DND-41 (cell line): ENCODE measurements at places on chromosomes 11 and 22.
A peak's percentile ranks its signal among the peaks of the same experiment; 100 is the strongest.

DNA sequence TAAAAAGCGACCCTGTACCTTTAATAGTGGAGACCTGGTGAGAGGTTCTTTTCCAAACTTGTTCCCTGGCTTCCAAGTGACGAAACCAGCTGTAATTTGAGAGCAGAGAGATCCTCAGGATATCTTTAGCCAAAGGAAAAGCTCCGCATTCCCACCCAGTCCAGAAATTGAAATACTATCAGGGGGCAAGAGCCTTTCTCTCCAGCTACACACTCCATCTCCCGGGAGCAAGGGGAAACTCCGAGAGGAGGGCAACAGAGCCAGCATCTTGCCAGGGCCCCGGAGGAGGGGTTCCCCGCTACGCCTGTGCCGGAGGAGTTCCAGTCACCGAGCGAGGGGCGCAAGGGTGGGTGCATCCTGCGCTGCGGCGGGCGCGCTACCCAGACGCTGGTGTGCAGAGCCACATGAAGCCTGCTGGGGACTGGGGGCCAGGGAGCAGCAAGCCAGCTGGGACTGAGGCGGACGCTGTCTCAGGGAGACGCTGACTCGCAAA lies at the start of gene FIBIN:
FIBIN (plus strand) TSS at position 148 of the 493 bp plus-strand sequence. CDS start 415 bp downstream, outside the sequence.
- no peak within 1 kb of the TSS for H3K27ac ChIP-seq
- DNase-seq, result no peak
- H3K27me3 ChIP-seq, result no peaks in the 10 kb centered on the region
- H3K4me3 ChIP-seq, result no peak within 1 kb of the TSS
- no peaks in the 10 kb centered on the region for H3K36me3 ChIP-seq
- H3K4me1 ChIP-seq, result no peaks in the 10 kb centered on the region

DNA sequence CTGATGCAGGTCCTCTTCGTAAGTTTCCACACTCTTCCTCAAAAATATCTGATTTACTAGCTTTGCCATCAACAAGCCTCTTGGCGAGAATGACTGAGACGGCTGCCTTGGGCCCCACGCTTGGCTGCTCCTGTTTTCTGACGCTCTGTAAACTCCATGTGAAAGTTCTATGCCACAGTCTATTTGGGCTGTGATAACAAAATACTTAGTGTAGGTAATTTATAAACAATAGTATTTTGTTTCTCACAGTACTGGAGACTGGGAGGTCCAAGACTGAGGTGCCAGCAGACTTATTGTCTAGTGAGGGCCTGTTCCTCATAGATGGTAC lies 123.2 kb upstream of the SORL1-AS1 start:
- H3K36me3 ChIP-seq, result peaks cover 91% of the 10 kb centered on the region
- no peaks in the 10 kb centered on the region for H3K27me3 ChIP-seq
- peaks cover 6% of the 10 kb centered on the region for H3K4me1 ChIP-seq
- DNase-seq, result no peak
- no peak overlapping the region for H3K4me3 ChIP-seq
- no peak overlapping the region for H3K27ac ChIP-seq

GRCh38 chr11:114499756-114500155 lies 59.9 kb downstream of the NXPE1 start:
- no peak overlapping the region for H3K4me3 ChIP-seq
- no peaks in the 10 kb centered on the region for H3K4me1 ChIP-seq
- H3K27me3 ChIP-seq, result no peaks in the 10 kb centered on the region
- no peak overlapping the region for H3K27ac ChIP-seq
- H3K36me3 ChIP-seq, result no peaks in the 10 kb centered on the region

DNA sequence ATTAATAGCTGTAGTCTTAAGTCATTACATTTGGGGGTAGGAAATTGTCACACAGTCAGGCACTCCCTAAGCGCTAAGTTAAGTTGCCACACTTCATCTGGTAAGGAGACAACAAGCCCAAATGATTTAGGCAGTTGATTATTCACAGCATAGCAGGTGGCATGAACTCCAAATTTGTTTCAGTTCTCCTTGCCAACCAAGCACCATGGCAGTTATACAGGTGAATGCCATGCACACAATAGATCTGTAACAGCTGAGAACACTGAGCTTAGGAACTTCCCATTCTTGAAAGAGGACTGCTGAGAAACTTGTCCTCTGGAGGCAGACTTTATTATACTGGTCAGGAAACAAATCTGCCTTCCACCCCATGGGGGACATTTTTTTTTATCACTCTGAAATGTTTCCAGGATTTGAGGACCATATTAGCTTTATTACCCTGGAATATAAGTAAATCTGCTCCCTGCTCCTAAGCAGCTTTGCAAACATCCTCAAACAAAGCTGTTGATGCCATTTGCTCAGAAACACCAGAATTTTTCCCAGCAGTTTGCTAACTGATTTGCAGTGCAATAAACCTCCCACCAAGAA lies 5.1 kb upstream of the INTS4 start:
- no peak overlapping the region for H3K27ac ChIP-seq
- no peak for DNase-seq
- no peaks in the 10 kb centered on the region for H3K27me3 ChIP-seq
- H3K4me1 ChIP-seq, result peaks cover 11% of the 10 kb centered on the region

GRCh38 chr22:39941601-39942000 lies 18.6 kb upstream of the TMA7B start:
- peaks cover 28% of the 10 kb centered on the region for H3K36me3 ChIP-seq
- H3K4me3 ChIP-seq, result no peak overlapping the region
- DNase-seq, result no peak
- H3K27ac ChIP-seq, result no peak overlapping the region

DNA sequence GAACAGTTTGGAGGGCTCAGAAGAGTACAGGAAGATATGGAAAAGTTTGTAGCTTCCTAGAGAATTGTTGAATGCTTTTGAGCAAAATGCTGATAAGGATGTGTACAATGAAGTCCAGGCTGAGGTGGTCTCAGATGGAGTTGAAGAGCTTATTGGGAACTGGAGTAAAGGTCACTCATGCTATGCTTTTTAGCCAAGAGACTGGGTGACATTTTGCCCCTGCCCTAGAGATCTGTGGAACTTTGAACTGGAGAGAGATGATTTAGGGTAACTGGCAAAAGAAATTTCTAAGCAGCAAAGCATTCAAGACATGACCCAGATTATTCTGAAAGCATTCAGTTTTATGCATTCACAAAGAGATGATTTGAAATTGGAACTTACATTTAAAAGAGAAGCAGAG lies 27.9 kb upstream of the CABP2 start:
- H3K27ac ChIP-seq, result no peak overlapping the region
- H3K27me3 ChIP-seq, result no peaks in the 10 kb centered on the region
- H3K4me3 ChIP-seq, result no peak overlapping the region
- no peaks in the 10 kb centered on the region for H3K36me3 ChIP-seq

GRCh38 chr11:131481971-131482370 lies 111.6 kb downstream of the NTM start:
- no peaks in the 10 kb centered on the region for H3K4me1 ChIP-seq
- H3K27ac ChIP-seq, result no peak overlapping the region
- DNase-seq, result no peak
- no peak overlapping the region for H3K4me3 ChIP-seq
- peaks cover 11% of the 10 kb centered on the region for H3K27me3 ChIP-seq

DNA sequence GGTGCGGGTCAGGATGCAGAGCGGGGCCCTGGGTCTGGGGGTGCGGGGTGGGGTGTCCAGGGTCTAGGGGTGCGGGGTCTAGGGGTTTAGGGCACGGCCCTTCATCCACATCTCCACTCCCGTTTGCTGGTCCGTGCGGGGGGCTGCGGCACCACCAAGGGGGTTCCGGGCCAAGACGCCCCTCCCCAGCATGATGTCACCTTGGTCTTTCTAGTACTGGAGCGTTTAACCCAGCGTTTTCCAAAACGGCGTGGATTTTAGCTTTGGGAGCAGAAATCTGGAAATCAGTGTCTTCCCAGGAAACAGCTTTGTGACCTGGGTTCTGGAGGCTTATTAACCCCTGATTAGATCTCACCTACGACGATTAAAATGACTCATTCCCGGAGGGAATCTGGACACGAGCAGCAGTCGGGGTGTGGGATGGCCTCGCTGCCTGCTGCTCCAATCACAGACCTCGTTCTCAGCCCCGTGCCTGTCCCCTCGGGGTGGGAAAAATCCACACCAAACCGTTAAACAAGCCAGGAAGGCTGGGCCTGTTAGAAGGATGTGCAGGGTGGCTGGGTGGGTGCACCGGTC lies 759 bp downstream of the AP2A2 start:
- peak overlapping the region; percentile 78 for H3K4me3 ChIP-seq
- H3K4me1 ChIP-seq, result peaks cover 27% of the 10 kb centered on the region
- no peak for DNase-seq
- H3K36me3 ChIP-seq, result peaks cover 14% of the 10 kb centered on the region; the same call in 1 of the 2 replicates
- H3K27ac ChIP-seq, result peak overlapping the region; percentile 66
- no peaks in the 10 kb centered on the region for H3K27me3 ChIP-seq

- H3K27ac ChIP-seq, result no peak overlapping the region
- H3K4me3 ChIP-seq, result no peak overlapping the region
- H3K27me3 ChIP-seq, result no peaks in the 10 kb centered on the region
- no peaks in the 10 kb centered on the region for H3K4me1 ChIP-seq
- no peak for DNase-seq
Observed at GRCh38 chr11:43905813-43906241, 25.2 kb downstream of the ALKBH3 start.

DNA sequence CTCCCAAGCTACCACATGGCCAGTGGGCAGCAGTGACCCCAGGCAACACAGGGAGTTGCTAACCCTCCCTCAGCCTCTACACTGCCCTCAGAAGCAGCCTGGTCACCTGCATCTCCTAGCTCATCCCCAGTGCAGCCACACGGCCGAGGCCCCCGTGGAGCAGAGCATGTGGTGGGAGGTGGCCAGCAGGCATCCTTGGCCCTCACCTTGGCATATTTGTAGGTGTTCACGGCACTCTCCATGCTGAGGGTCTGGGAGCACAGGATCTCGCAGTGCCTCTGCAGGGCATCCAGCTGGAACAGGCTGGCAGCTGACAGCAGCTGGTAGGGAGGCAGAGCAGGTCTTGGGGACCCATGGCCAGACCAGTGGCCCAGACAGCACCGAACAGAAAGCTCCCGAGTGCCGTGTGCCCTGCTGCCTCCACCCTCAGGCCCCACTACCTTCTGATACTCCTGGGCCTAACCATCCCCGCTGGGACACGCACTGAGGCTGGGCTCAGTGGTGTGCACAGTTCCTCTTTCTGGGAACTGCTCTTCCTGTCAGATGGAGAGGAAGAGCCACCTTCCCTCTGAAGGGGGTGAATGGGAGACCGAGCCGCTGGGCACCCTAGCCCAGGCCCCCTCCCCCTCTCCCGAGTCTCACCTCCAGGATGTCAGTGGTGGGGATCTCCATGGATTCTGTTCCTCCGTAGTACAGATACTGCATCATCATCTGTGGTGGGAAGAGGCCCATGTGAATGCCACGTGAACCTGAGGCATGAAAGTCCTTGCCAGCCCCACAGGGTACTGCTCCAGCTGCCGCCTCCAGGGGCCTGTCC lies 48.8 kb downstream of the NAT10 start:
- peaks cover 23% of the 10 kb centered on the region for H3K36me3 ChIP-seq
- no peak overlapping the region for H3K4me3 ChIP-seq
- DNase-seq, result no peak
- H3K27ac ChIP-seq, result no peak overlapping the region
- H3K4me1 ChIP-seq, result no peaks in the 10 kb centered on the region

DNA sequence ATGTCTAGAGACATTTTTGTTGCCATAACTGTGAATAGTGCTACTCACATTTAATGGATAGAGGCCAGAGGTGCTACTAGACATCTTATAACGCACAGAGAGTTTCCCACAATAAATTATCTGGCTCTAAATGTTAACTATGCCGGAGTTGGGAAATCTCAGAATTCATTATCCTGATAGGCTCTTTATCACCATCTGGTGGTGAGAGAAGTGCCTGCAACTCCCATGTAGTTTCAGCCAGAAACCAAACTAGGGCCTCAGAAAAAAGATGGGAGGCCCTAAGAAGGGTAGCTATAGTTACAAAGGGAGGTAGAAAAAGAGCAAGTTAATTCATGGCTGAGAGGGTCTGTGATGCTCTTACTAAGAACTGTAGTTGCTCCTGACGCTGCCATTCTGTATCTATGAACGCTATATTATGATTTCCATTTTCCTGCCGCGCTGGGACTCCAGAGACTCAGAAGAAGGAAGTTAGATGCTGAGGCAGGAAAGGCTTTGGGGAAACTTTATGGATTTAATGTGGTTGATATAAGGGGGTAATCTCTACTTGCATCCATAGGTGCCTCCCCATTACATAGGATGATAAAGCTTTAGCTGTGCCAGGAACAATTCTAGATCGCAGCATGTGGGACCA lies 22.9 kb upstream of the MRPL17 start:
- no peaks in the 10 kb centered on the region for H3K4me1 ChIP-seq
- H3K27ac ChIP-seq, result no peak overlapping the region
- DNase-seq, result peak; percentile 45
- no peak overlapping the region for H3K4me3 ChIP-seq
- H3K27me3 ChIP-seq, result no peaks in the 10 kb centered on the region

DNA sequence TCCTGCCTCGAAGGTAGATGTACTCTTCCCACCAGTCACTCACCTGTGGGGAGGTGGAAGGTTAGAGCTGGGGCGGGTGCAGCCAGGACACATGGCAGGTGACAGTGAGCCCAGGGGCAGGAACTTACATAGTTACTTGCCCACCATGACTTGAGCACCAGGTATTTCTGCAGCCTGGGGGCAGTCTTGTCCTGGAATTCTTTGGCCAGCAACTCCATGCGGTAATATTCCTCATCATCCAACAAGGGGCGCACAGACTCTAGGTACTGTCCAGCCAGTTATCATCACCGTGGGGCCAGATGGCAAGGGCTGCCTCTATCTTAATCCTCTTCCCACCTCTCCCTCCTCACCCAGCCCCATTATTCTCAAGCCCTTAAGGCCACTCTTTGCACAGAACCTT lies 2.2 kb downstream of the CPT1B start:
- H3K27ac ChIP-seq, result no peak overlapping the region
- peaks cover 88% of the 10 kb centered on the region for H3K36me3 ChIP-seq
- H3K4me1 ChIP-seq, result peaks cover 12% of the 10 kb centered on the region
- no peak overlapping the region for H3K4me3 ChIP-seq
- no peaks in the 10 kb centered on the region for H3K27me3 ChIP-seq

DNA sequence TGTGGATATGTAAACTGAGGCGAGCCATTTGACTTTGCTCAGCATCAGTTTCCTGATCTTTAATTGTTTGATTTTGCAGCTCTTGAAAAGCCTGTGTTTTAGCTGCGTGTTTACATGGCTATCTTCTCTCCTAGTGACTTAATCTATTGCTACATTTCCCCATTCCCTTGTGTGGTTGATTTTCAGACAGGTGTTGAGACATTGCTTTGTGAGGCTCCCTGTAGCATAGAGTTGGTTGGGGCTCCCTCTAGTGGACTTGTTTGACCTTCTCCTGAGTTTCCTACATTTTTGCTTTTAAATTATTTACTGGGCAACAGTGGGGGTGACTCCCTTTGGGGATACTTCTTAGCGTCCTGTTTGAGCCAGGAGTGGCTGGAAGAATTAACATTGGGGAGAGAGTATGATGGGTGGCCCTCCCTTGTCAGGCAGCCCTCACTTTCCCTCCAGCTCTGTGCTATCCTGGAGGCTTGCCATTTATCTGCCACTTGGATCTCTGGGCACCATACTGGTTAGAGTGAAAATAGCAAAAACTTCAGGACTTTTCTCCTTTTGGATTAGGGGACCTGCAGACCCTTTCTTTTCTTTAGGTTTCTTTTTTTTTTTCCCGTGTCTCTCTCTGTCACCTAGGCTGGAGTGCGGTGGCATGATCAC lies 9.2 kb upstream of the CBL start:
- H3K36me3 ChIP-seq, result no peaks in the 10 kb centered on the region
- H3K27me3 ChIP-seq, result no peaks in the 10 kb centered on the region
- H3K27ac ChIP-seq, result no peak overlapping the region
- H3K4me1 ChIP-seq, result peaks cover 7% of the 10 kb centered on the region; the same call in 1 of the 2 replicates
- DNase-seq, result peak; percentile 77
- no peak overlapping the region for H3K4me3 ChIP-seq

GRCh38 chr22:48244388-48245195 lies 1482.1 kb downstream of the TBC1D22A start:
- no peak overlapping the region for H3K4me3 ChIP-seq
- peaks cover 56% of the 10 kb centered on the region for H3K4me1 ChIP-seq
